ENCODE measurements at places on chromosomes 3 and 15.

- no peak for ATAC-seq
Measured at GRCh38 chr3:148601766-148602685, 95.7 kb upstream of the AGTR1 start.

- ATAC-seq = no peak
Measured at GRCh38 chr3:75171630-75172230, 492.4 kb upstream of the FRG2C start.

- no peak for ATAC-seq
Measured at GRCh38 chr3:53994986-53995603, 103.4 kb upstream of the SELENOK start.

GRCh38 chr3:160128056-160128455 is 97.2 kb upstream of the C3orf80 start:
- ATAC-seq = no peak

- no peak for ATAC-seq
Measured at GRCh38 chr3:190414297-190414696, 26.3 kb downstream of the CLDN16 start.

GRCh38 chr3:194000712-194001111 is 135.2 kb upstream of the HES1 start:
- no peak for ATAC-seq

- no peak for ATAC-seq
Measured at GRCh38 chr3:156802821-156803606, 23.1 kb upstream of the LEKR1 start.

DNA sequence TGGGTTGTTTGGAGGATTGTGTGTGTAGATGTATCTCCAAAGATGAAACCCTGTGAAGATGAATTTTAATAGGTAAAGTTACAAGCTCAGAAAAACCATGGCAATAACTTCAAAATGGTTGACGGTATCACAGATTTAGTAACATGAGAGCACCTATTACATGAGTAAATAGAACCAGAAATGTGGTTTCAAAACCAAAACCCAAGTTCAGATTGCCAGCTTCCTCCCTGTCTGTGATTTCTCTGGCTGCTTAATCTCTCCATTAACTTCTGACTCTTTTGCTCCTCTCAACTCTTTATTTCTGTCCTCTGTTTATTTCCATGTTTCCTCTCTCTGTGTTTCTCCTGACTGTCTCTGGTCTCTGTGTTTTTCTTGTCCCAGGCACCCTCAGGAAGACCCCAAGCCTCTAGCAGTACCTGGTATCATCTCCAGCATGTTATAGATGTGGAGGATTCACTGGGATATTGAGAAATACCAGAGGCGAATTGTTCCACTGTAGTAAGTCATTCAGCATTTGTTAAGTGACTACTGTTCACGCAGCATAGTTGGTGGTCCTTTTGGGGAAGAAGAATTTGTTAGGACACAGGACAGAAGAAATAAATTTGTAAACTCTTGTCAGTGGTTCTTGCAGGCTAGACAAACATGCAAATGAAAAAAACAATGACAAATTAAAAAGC is 138.8 kb downstream of the BBX start:
- peak; percentile 15 for ATAC-seq

DNA sequence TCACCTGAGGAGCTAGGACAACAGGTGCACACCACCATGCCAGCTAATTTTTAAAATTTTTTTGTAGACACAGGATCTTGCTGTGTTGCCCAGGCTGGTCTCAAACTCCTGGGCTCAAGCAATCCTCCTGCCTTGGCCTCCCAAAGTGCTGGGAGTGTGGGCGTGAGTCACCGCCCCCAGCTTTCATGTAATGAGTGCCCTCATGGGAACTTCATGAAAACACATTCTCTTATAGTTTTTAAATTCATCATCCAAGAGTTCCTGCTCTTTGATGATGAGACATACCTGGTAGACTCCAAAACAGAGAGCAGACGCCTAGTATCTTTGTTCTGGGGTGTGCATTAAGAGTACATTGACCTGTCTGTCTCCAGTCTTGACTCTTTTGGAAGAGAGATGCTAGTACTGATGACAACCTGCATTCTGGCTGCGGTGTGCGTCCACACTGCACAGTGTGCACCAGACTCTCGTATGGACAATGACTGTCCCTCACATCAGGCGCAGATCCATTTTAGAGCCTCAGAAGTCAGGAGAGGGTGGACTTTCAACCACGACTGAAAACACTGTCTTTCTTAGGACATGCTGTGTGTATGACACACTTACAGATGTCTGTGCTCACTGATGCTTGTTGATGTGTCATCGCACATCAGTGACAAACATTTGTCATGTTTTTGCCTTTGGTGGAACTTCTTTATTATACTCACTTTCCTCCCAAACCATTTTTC is 2.0 kb downstream of the NRROS start:
- ATAC-seq = no peak

- ATAC-seq = peak; percentile 51
Measured at GRCh38 chr3:9153904-9154619, 95.4 kb downstream of the SRGAP3 start.

- no peak for ATAC-seq
Measured at GRCh38 chr3:170773682-170774425, 96.1 kb downstream of the RPL22L1 start.

- ATAC-seq = no peak
Measured at GRCh38 chr3:72517921-72518424, 330.3 kb downstream of the SHQ1 start.

- peak; percentile 66 for ATAC-seq
Measured at GRCh38 chr3:42667523-42668412, 14.3 kb downstream of the ZBTB47 start.

DNA sequence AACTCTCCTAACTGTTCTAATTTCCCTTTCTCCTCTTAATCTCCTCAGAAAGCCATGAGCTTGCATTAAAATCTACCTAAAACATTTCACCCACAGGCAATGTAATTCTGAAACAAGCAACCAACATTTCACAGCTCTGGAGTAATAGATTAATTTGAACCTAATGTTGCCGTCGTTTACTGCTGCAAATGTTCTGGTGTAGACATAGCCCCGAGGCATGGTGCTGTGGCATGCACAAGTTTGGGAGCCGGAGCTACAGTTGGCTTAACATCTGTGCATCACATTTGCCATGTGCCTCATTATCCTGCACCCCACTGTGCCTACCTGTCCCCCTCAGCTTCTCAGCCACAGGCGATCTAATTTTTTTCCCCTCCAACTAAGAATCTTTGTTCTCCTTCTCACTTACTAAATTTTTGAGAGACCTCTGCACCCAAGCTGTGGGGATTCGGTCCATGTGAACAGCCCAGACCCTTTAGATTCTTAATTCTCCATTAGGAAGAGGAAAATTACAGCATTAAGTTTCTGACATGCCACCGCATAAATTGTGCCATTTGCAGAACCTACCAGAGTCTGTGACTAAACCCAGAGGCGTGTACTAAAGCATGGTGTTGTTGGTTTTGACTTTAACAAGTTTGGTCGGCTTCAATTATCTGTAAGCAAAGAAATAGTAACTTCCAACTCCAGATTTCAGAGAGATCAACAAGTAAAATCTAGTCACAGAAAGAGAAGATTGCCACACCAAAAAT is 419.2 kb downstream of the MECOM start:
- ATAC-seq = no peak

DNA sequence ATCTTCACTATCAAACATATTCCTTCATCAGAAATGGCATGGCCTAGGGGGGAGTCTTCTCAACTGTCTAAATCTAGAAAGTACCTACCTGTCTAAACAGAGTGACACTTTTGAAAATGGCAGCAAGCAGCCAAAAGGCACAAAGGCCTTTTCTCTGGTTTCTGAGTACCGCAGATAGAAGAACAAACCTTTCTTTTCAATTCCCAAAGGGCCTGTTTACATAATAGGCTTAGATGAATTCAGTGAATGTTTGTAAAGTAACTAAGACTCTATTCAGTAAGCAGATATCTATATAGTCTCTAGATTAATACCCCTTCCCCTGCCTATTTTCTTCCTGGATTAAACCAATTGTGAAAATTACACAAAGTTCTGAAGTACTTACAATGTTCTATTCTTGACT is 7.1 kb downstream of the MYEF2 start:
- no peak for ATAC-seq

- no peak for ATAC-seq
Measured at GRCh38 chr3:188796122-188796631, 375.6 kb upstream of the TPRG1 start.

- ATAC-seq = peak; percentile 34
Measured at GRCh38 chr3:126522363-126522788, 1.6 kb upstream of the CHST13 start.

- peak; percentile 66 for ATAC-seq
Measured at GRCh38 chr15:59524331-59524731, 86.3 kb downstream of the FAM81A start.

DNA sequence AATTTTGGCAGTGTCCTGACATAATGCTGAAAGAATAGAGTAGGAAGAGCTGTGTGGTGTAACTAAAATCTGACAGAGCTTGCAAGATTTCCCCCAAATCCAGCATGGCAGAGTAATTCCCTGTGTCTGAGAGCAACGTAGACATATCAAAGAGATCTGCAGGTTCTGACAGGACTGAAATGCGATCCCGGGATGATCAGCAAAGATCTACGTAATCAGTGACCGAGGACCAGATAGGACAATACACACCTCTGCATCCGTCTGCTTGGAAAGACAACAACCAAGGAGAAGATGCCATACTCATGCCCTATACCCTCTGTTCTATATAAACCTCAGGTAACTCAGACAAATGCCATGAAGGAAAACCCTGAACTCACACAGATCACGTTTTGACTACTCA is 26.6 kb upstream of the SYNPR start:
- no peak for ATAC-seq

DNA sequence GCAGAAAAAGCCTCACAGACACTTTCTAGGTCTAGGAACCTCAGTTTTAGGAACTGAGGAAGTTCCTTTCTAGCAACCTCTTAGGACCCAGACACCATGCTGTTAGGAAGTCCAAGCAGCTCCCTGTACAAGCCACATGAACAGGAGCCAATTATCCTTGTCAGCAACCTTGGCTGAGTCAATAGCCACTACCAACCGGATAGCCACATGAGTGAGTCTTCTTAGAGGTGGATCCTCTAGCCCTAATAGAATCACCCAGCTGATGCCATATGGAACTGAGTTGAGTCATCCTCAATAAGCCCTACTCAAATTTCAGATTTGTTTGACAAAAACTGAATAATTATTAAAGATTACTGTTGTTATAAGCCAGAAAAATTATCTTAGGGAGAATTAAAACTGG is 256.2 kb downstream of the NLGN1 start:
- no peak for ATAC-seq

GRCh38 chr3:113141543-113141942 is 69.8 kb upstream of the BOC start:
- no peak for ATAC-seq

DNA sequence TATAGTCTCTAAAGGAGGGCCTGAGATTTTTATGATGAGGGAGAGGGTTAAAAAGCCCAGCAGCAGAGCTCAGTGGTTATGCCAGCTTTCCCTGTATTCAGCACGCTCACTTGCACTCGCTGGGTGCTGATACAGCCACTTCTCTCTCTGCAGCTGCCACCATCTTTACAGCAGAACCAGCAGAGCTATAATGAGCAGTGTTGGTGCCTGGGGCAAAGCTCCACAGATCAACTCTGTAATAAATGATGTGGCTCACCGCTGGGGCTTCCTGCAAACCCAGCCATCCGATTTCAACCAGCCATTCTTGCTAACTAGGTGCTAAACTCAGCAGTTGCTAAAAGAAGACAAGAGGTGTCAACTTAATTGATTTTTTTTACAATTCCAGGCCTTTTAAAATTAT is 48.0 kb downstream of the ARNT2 start:
- ATAC-seq = no peak

- no peak for ATAC-seq
Measured at GRCh38 chr3:32913790-32914446, 37.5 kb upstream of the CCR4 start.

GRCh38 chr15:38853608-38854007 is 289.0 kb upstream of the RASGRP1 start:
- ATAC-seq = peak; percentile 39

DNA sequence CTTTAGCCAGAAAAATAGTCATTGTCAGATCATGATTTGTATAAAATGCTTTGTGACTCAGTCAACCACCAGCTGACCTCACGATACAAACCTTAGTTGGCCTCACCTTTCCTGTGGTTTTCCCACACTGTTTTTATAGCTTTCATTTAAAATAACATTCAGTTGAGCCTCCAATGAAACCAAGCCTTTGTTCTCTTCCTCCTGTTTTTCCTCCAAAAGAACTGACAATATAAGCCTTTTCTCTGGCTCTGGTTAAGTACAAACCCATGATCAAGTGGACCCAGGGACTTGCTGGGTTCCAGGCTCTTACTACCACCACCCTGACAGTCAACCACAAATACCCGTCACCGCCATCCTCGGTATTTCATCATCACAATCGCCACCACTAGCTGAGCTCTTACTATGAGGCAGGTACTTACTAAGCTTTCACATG is 81.7 kb downstream of the TAMM41 start:
- no peak for ATAC-seq

GRCh38 chr3:63179862-63180522 is 98.1 kb upstream of the SYNPR start:
- ATAC-seq = no peak

- no peak for ATAC-seq
Measured at GRCh38 chr15:28099555-28100140, 533 bp upstream of the OCA2 start.

DNA sequence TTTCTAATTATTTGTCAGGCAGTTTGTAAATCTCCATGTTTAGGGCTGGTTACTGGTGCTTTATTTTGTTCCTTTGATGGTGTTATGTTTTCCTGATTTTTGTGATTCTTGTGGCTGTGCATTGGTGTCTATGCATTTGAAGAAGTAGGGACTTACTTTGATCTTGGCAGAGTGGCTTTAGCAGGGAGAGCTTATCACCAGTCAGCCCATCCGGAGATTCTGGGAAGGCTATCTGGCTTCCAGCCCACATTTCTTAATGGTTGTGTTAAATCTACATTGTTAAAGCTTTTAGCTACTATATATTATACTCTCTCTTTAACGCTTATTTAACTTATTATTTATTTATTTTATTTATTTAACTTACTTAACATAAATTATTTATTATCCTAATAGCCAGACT is 35.1 kb downstream of the FBXL2 start:
- no peak for ATAC-seq

DNA sequence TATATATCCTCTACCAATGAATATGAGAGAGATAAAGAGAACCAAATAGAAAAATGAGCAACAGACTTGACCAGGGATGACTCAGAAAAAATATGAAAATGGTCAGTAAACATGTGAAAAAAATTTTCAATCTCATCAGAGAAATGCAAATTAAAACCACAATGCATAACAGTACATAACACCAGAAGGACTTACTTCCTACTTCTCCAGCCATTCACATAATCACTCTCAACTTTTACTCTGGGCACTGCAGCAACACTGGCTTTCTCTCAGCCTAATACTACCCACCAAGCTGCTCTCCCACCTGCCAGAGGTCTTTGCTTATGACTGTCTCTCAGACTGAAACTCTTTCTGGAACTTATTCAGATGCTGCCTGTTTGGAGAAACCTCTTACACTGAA is 49.4 kb downstream of the DPH6 start:
- ATAC-seq = no peak

Measured in motor neuron (in vitro differentiated cells).